NCI-H524 (cell line): ENCODE measurements at places on chromosomes 2 and 18.

DNA sequence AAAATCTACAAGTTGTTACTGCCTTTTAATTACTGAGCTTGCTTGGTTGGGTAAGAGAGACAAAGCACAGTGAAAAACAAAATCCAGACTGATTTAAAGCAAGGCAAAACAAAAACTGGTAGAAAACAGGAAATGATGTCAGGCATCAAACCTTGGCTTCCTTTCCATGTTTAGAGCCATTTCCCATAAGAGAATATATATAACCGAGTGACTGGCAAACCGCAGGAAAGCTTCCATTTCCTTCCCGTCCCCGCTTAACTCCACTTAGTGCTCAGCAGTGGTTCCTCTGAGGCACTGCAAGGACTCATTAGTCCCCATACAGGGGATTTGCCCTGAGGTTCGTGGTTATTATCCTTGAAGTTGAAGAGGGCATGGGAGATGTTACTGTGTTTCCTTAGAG is 446.3 kb downstream of the LPIN1 start:
- no peak for DNase-seq

- no peak for DNase-seq
These were observed 35.7 kb upstream of the KYNU start for GRCh38 chr2:142841788-142842187.

GRCh38 chr2:27494944-27495554 is at the start of gene FNDC4:
Gene FNDC4 (minus strand): TSS chr2:27495200. CDS start chr2:27494679, 521 bp downstream.
- no peak for DNase-seq

DNA sequence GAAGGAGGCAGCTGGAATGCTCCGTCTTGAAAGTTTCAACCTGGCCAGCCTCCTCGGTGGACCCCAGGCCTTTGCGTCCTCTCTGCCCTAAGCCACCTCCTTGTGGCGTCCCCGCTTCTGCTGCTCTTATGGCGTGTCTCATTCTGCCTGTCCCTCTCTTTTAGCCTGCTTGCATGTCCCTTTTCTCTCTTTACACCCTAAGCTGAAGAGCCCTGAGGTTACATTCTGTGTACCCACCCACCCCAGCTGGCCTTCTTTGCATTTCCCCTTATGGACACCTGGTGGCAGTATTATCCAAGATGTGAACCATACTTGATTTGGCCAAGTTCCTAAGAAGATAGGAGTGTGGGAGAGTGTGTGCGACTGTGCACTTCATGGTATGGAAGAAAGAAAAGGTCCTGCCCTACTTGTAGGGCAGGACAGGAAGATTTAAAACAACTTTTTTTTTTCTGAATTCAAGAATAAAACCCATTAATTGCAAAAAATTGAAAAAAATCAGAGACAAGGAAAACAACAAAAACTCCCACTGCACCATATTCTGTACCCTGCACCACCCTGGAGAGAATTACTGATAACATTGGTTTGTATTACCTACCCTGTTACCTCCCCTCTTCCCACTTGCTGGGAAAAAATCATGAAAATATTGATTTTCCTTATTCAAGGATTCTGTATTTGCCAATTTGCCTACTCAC is 77.4 kb downstream of the DYSF start:
- peak; percentile 57 for DNase-seq

DNA sequence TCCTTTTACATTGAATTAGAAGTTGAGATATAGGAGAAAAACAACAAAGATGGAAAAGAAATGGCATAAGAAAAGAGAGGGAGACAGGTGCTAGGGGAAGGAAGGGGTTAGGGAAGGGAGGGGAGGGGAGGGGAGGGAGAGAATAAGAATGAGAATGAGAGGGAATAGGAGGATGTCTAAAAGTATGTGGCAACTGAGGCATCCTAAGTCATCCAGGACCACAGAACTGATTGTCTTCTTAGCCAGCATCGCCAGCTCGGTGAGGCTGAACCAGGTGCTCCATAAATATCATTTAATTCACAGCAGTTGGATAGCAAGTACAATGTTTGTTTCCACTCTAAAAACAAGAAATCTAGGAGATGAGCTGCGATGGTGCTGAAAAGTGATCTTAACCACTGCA is 393.5 kb downstream of the TMEM182 start:
- no peak for DNase-seq

GRCh38 chr2:226440127-226440918 is 359.3 kb downstream of the IRS1 start:
- DNase-seq = no peak

- DNase-seq = no peak
These were observed 15.2 kb downstream of the SAP130 start for GRCh38 chr2:128012698-128013097.

GRCh38 chr2:152497481-152498052 is 162.6 kb downstream of the FMNL2 start:
- no peak for DNase-seq

DNA sequence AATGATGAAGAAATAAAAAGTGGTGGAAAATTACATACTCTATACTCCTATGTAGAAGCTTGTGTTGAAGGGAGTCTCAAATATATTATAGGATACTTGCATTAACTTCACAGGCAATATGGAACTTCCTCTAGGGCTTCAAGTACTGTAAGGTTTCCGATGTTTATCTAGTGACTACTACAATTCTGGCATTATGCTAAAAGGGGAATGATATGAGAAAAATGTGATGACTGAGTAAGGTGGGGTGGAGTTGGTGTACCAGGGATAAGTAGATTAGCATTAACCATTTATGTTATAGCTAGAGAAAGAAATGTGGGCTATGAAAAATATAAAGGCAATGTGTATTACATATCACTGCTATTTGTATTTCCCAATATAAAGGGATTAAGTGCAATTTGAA is 229.5 kb downstream of the DCC start:
- DNase-seq = no peak

DNA sequence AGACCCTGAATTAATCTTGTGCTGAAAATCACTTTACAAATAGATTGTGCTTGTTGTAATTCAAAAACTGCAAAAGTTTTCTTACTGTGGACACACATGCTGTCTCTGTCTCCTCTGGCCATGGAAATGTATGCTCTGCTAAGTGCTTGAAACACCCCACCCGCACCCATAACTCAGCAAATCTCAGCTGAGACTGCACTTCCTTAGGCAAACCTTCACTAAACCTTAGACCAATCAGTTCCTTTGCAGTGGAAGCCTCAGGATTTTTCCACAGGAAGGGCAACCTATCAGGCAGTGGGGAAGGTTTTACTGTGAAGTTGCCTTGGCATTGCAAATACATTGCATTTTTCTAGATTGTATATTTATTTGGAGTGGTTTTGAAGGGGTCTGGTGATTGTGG is 62.2 kb upstream of the PLA2R1 start:
- DNase-seq = no peak

- DNase-seq = no peak
These were observed 510.5 kb upstream of the TNP1 start for GRCh38 chr2:217370391-217370790.

- no peak for DNase-seq
These were observed 3.4 kb upstream of the DNAJC5G start for GRCh38 chr2:27271631-27272340.

GRCh38 chr2:196640031-196640548 is 575 bp downstream of the CCDC150 start:
- peak; percentile 44 for DNase-seq

DNA sequence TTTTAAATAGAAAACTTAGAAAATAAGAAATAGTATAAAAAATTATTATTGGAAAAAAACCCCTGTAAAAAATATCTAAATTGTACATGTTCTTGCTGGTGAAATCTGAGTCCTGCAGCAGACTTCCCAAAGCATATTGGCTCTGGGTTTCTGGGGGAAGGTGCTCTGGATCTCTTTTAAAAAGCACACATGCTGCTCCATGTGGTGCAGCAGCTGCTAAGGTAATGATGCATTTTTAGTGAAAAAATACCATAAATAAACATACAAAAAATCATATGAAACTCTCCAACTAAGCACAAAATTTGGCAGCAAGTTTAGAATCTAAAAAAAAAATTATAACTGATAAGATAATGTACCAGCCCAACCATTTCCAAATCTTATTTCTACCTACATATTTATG is 216.5 kb downstream of the GPD2 start:
- DNase-seq = peak; percentile 6

DNA sequence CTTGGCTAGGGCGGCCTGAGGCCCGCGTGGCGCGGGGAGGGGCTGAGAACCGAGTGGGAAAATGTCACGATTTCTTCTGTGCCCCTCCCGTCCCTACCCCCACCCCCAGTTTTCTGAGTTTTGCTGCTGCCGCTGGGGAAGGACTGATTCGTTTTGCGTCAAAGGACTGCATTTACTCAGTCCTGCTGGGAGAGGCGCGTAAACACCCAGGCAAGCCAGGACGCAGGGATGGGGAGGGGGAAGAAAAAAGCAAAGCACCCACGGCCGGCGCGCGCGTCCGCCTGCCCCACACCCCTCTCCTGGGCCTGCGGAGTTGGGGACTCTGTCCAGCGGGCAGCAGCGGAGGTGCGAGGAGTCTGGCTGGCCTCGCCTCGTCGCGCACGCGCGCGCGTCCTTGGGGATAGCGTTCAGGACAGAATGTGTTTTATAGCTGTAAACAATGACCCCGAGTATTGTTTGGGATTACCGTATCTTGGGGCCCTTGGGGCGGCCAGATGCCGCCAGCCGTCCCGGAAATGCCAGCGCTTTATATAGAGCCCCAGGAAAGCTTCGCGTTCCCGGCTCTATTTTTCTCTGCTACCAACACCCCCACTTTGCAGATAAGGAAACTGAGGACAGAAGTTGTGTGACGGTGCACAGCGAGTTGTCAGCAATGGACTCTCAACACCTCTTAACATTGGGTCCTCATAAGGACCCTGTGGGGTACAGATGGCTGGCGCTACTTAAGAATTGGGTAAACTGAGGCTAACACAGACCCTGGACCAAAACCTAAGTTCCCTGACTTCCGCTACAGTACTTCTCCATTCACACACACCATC is 1.7 kb upstream of the FOSL2 start:
- peak; percentile 73 for DNase-seq
